ENCODE measurements at places on chromosomes 3 and 15.

- no peak for DNase-seq
Measured at GRCh38 chr3:121698901-121699300, 38.2 kb upstream of the HCLS1 start.

DNA sequence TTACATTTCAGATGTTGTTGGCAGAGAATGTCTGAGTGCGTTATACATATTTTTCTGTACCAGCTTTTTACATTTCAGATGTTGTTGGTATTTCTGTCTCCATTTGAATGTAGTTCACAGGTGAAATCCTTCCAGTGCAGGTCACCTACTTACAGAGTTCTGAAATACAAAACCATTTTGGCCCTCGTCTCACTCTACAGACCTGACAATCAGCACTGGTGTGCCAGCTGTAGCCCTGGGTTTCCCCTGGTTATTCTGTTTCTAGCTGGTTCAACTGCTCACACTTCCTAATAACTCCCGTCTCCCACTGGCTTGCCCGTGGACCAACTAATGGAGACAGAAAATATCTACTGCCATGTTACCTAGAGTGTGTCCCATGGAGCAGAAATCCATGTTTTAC lies 87.5 kb upstream of the CDIN1 start:
- no peak for DNase-seq

DNA sequence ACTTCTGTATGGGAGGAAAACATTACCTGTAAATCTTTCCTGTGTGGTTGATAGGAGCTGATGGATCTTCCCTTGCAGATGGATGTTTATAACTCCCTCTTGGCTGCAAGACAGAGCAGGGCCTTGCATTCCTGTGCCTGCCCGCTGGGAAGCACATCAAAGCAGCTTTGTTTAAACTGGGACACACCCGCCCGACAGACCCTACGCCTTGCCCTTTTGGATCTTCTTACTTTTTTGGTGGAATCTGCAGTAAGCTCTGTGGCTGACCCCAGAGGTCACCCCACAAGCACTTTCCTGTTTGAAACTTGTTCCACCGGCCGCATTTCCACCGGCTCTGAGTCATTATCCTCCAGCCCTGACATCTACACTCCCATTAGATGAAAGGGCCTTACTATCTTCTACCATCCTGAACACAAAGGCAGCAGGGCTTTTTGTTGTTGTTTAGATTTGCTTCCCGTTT lies 244.1 kb upstream of the STT3B start:
- DNase-seq: no peak

- no peak for DNase-seq
Measured at GRCh38 chr3:7074217-7074616, 213.3 kb downstream of the GRM7 start.

DNA sequence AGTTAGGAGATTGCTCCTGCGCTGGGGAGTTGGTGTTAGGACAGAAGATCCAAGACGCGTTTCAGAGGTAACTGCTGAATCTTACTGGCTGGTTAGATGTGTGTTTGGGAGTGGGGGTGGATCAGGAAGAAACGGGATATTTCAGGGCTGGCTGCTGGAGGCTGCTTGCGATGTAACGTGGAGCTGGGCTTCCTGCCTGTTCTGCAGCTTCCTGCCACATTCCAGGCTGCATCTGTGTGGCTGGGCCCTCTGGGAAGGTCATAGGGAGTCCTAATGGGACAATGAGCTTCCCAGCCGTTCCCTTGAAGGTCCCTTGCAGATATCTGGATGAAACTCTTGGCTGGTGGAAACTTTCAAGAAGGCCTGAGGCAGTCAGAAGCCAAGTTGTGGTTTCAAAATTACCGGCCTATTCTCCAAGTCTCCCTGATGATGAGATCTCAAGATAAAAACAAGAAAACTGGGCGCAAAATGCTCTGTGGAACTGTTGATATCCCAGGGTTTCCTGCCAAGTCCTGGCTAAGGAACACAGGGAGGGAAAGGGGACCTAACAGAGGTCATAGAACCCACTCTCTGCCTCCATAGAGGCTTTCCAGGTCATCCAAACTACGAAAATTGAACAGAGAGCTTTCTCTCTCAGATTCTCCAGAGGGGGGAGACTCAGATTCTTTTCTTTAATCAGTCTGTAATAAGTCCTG lies 67.0 kb downstream of the NOX5 start:
- DNase-seq: no peak

DNA sequence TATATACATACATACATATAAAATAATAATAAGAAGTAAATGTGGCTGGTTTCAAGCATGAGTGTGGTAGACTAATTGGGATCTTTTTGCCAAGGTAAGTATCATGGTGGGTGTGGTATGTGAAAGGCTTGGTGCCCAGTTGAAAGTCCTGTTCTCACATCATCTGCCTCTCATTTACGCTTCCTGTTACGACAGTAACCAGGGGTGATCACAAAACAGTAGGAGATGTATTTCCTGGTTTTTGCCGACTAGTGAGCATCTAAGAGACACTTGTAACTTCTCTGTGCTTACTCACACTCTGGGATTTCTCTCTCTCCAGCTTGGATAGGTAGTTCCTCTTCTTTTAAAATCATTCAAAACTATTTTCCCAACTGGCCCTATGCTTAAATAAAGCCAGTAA lies 1028.3 kb upstream of the NR2F2 start:
- DNase-seq: no peak

DNA sequence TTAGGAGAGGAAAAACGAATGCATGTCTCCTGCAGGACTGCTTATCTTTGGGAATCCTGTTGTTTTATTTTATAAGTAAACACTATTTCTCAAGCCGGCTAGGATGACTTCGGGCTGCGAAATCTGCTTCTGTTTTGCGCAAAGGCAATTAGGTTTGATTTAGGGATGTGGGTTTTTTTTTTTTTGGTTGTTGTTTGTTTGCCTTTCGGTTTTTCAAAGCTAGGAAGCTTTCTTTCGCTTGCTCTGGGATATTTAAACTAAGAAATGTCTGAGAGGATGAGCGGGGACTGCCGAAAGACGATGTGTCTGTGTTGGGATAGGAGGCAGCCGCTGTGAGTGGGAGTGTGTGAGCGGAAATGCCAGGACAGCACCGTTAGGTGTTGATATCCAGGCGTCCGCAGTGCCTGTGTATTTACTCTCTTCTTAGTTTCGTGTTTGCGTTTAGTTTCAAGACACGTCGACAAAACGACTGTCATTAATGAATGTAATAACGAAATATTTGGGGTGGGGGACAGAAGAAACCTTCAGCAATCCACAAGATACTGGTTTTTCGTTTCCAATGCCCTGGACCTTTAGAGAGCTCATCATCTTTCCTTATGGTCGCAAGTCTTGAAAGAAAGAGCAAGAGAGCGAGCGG lies 604 bp downstream of the ISL2 start:
- no peak for DNase-seq

- no peak for DNase-seq
Measured at GRCh38 chr15:98986281-98986680, 21.3 kb downstream of the PGPEP1L start.

- DNase-seq: no peak
Measured at GRCh38 chr3:25872200-25872877, 82.4 kb downstream of the OXSM start.

DNA sequence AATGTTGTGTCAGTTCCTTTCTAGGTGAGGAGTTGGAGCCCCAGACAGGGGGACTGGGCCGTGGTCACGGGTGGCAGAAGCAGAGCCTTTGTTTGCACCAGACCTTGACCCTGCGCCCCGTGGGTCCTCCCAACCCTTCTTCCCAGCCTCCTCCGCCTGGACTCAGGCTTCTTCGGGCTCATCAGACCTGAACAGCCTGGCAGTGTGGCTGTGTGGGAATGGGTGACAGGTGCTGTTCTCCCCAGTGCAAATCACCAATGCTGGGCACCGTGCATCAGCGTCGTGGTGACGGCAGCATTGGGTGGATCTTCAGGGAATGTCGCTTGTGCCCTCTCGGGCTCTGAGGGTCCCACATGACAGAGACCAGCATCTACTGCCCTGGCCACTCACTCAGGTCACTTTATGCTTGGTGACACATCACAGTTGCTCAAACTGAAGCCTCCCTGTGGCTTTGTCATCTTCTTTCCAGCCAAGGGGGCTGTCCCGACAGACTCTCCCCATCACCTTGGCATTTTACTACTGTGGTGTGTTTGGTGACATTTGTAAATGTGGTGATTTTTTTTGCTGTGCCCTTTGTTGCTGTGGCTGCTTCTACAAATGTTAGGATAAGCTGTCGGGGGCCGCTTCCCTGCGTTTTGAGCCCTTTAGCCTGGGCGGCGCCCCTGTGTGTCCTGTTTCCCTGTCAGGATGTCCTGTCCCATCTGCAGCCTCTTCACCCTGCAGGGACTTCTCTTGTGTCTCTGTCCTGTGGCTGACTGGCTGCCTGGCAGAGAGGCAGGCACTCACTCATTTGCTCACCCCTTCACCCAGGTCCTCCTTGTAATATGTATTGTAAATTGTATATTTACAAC lies 14.5 kb downstream of the APBA2 start:
- DNase-seq: no peak

DNA sequence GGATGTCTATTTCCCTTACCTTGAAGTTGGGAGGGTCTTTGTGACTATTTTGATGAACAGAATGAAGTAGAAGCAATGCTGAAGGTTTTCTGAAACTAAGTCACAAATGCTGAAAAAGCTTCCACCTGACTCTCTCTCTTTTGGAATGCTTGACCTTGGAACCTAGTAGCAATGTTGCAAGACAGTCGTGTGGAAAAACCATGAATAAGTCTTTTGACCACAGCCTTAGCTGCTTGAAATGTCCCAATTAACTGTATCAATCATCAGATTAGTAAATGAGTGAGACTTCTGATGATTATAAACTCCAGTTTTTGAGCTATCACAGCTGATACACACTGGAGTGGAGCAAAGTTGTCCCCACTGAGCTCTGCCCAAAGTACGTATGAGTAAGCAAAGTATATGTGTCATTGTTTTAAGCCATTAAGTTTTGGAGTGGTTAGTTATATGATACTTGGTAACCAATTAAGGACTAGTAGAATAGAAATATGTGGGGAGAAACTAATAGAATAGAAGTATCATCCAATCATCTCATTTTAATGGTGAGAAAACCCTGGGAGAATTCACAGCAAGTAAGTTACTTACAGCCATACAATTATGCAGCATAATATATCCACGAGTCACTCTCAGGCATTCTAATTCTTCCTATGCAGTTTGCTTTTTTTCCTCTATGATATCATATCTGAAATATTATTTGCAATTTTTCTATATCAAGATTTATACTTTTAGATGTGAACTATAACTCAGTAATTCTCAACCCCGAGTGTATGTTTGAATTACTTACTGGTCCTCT lies 1010.6 kb downstream of the ROBO2 start:
- DNase-seq: no peak

DNA sequence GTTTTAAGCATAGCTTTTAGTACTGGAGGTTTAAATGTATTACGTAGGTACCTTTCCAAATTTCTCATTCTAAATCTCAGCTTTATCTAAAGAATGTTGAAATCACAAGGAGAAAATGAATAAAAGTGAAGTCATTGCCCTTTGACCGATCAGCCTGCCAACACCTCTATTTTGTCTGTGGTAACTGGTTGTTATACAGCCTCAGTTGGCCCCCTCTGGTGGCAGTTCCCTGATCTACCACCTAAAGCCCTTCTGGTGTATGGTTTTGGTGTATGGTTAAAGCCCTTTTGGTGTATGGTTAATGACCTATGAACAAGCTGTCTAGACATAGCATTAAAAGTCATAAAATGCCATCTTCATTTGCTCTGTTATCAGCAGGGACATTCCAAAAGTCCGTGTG lies 378.2 kb upstream of the AZI2 start:
- DNase-seq: no peak

DNA sequence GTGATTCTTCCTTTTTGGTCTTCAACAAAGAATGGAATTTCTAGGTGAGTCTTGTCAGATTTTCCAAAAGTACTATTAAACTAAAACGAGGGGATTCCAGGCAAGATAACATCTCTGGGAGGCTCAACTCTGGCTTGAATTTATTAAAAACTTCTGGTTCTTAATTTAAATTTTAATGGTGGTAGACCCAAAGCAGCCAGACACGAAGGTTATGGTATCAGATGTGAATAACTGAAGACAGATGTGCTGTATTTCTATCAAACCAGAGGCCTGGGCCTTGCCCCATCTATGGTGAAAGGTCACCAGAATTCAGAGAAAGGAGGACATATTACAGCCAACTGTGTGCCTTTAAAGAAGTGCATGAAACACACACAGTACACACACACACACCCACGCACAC lies 283.2 kb upstream of the ICE2 start:
- no peak for DNase-seq

DNA sequence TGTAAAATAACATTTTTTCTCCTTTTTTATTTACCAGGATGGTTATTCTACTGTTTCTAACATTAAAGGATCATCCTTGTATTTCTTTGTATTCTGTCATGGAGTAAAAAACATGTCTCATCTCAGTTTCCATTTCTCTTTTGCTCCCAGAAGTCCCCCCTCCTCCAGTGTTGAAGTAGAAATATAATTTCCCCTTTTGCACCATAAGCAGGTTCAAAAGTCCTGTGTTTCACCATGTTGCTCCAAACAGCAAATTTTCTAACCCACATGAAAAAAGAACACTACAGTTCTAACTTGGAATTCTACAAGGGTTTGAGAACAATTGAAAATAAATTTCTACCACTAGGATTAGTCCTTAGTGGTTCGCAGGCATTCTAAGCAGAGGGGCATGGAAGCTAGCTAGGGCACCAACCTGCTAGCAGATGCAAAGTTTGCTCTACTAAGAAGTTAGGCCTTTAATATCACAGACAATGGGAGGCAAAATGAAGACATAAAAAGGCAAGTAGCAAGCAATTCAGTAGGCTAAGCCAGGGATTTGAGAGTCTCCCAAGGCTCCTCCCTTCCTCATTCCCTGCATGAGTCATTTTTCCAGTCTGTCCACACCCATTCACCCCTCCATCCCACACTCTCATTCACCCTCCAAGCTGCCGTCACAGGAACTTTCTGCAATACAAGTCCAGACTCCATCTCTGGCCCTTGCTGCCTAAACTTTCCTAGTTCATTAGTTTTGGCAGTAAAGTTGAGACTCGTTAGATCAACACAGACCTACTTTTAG lies 2.3 kb upstream of the MBNL1 start:
- no peak for DNase-seq

- no peak for DNase-seq
Measured at GRCh38 chr3:176988795-176989194, 208.5 kb downstream of the TBL1XR1 start.

DNA sequence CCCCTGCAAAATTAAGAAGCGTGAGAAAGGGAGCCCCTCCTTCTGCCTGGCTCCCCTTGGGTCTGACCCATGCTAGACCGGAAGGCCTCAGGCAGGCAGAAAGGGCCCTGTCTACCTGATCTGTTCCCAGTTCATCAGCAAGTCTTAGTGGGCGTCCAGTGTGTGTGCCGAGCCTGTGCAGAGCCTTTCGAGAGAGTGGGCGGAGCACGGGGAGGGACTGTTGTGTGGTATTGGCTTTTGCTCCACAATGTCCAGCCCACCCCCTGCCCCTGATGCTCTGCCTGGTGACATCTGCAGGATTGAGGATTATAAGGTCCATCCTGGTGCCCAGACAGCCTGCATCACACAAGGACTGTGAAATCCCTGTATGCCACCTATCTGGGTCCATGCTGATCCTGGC lies 82.9 kb downstream of the CHDH start:
- DNase-seq: no peak

- DNase-seq: no peak
Measured at GRCh38 chr3:194389269-194389668, 9.8 kb downstream of the GP5 start.
